Vein endothelial cell (primary cell): ENCODE measurements at places on chromosomes 3 and 15. TPM values are rescaled to one million over a fixed set of nuclear protein-coding genes. Genes with fewer than 3 reads are reported as not detected.

The GPR27 gene
- total RNA-seq, result not detected in 2 replicates

The WDR93 gene
- total RNA-seq, result 0.10 TPM in 1 of 2 replicates, not detected in the other

The SLC24A5 gene
- total RNA-seq, result not detected in 2 replicates

The RASL12 gene
- total RNA-seq, result not detected in 2 replicates

The LYZL4 gene
- not detected in 2 replicates for total RNA-seq

The TRIM42 gene
- total RNA-seq, result not detected in 2 replicates

The CIDEC gene
- total RNA-seq, result not detected in 2 replicates

The TAGLN3 gene
- not detected in 2 replicates for total RNA-seq

The CCK gene
- total RNA-seq, result not detected in 2 replicates

The CILP gene
- not detected in 2 replicates for total RNA-seq

The CLDN18 gene
- total RNA-seq, result not detected in 2 replicates

The RLBP1 gene
- not detected in 2 replicates for total RNA-seq

The ISL2 gene
- 0.10 and 0.33 TPM in 2 replicates for total RNA-seq
